Cerebellar nuclear complex (tissue), 1 donor: ENCODE measurements at places on chromosomes 2 and 18.

DNA sequence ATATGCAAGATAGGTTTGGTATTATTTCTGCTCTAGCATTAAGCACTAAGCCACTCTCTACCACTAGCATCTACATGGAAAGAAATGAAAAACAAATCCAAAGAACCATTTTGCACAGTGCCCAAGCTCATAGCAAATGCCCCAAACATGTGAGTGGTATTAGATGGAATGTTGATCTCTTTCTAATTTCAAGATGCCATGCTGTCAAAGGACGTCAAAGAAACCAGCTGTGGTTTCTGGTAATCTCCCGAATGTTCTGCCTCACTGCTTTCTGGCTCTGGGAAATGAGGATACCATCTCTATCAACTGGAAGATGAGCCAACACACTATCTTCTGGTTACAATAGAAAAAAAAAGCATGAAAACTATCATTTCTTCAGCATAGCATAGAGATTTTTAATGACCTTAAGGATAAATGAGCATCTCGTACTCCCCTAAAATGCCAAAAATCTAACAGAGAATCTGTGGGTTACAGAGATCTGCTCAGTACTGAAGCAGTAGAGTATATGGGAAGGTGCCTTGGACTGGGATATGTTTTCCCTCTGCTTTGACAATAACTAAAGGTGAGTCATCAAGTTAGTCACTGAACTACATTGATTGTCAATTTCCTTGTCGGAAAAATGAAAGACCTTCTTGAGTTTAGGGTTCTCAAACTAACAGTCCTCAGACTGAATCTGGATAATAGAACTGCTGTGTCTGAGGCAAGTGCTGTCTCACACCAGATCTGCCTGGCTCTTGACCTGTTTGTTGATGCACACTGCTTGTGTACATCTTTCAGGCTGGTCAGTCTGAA is 244.8 kb upstream of the NCKAP5 start:
- no peak for DNase-seq

DNA sequence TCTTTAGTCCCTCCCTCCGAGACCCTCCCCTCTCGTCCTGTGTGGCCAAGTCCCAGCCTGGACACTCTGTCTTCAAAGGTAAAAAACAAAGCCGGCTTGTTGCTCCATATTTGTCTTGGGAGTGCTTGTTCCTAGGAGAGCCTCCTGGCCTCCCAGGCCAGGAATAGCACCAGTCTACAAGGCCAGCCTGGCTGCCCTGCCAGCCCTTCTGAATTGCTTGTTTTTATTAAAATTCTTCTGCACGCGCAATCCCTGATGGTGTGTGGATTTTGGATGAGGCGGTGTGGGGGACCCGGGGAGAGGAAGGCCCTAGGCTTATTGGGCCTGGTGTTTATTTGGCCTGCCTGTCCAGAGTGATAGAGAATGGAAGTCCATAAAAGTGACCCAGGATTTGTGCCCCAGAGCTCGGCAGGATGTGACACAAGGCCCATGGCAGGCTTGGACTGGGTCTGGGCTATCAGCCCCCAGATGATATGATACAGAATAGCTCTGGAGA is 297.3 kb downstream of the CYP26B1 start:
- DNase-seq = no peak

DNA sequence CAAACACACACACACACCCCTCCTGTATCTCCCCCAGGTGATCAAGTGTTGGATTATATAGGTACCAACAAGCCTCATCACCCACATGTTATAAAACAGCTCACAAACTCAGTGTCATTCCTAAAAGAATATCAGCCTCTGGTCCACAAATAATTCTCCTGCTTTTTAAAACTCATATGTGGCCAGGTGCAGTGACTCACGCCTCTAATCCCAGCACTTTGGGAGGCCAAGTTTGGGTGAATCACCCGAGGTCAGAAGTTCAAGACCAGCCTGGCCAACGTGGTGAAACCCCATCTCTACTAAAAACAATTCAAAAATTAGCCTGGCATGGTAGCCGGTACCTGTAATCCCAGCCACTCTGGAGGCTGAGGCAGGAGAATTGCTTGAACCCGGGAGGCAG is 87.8 kb downstream of the LRATD1 start:
- DNase-seq = no peak

DNA sequence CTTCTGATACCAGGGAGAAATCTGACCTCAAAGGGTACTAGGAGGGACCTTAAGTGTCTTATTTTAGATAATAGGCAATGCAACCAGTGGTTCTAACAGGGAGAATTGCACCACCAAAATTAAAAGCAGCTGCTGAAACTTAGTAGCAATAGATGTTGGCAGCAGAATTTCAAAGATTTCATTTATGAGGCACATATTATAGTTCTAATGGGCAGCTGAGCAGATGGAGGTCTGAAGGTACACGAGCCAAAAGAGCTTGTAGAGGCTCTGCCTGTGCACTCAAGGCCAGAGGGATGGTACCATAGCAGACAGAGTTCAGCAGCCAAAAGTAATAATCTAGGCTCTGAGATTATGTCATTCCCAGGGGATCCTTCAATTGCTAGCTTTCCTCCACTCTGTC is 87.3 kb upstream of the NCKAP5 start:
- no peak for DNase-seq

DNA sequence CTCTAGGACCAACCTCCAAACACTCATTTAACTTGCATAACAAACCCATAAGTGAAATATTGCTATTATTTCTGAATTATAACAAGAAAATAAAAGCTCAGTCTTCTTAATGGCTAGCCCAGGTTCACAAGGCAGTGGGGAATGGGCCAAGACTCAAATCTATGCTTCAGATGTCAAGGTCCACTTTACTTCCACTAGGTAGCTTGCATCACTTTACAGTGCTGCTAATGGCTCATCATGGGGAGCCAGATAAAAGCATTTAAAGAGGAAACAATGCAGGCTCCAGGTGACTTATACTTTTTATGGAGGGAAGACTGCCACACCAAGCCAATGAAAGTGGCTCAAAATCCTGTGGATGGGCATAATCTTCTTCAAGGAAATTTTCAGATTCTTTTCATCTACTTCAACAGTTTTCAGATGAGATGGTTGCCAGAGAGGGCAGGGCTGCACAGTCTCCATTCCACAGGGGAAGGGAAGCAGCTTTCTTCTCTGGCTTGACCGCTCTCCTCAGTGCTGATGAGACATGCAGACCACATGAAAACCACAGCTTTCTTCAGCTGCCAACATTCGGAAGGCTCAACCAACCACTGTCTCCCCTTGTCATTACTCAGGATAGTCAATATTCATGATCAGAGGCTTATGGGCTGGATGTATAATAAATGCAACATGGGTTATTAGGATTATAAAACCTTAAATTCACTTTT is 361.9 kb upstream of the MEX3C start:
- no peak for DNase-seq

- DNase-seq = no peak
These were observed 13.4 kb downstream of the IL1R1 start for GRCh38 chr2:102155703-102156515.

DNA sequence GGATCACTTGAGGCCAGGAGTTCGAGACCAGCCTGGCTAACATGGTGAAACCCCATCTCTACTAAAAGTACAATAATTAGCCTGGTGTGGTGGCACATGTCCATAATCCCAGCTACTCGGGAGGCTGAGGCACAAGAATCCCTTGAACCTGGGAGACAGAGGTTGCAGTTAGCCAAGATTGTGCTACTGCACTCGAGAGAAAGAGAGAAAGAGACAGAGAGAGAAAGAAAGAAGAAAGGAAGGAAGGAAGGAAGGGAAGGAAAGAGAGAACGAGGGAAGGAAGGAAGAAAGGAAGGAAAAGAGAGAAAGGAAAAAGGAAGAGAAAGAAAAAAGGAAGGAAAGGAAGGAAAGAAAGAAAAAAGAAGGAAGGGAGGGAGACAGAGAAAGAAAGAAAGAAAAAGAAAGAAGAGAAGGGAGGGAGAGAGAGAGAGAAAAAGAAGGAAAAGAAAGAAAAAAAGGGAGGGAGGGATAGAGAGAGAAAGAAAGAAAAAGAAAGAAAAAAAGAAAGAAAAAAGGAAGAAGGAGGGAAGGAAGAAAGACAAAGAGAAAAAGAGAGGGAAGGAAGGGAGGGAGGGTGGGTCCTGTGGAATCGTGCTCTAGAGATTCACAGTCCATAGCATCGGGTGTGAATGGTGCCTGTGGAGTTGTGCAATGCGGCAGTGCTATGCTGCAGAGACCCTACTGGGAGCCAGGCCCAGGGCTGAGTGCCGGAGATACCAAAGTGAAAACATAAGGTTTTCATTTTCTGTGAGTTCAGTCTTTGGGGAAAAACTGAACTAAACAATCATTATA is 4.6 kb upstream of the SDC1 start:
- no peak for DNase-seq

GRCh38 chr18:28063926-28064325 is 113.0 kb downstream of the CDH2 start:
- DNase-seq = no peak

DNA sequence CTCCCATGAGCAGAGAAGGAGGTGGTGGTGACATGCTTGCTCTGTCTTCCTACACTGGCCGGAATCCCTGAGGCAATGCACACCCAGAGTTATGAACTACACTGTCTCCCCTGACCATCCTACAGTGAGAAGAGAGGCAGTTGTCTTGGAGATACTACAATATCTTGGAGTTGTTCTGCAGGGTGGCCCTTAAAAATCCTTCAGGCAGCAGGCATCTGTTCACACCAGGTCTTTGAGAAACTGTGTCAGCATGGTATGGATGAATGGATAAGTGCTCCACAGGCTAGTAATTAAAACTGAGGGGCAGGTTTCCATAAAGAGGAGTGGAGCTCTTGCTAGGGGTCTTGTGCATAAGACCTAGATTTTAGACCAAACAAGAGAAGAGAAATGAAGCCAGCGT is 223.7 kb upstream of the COPS8 start:
- DNase-seq = no peak

DNA sequence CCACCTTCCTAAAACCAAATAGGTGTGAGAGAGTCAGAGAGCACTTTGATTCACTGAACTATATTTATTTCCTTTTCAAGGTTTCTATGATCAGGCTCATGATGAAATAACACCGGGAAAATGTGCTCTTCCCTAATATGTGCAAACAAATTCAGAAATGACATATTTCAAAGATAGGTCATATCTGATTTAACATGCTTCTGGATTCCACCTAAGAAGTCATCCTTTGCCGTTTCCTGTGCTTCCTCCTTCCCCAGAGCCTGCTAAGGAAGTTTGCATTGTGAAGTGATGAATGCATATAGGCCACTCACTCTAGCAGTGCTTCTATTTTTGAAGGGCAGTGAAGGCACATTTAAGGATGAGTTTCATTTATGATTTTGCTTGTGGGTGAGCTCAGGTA is 327.6 kb downstream of the TDRD15 start:
- no peak for DNase-seq

DNA sequence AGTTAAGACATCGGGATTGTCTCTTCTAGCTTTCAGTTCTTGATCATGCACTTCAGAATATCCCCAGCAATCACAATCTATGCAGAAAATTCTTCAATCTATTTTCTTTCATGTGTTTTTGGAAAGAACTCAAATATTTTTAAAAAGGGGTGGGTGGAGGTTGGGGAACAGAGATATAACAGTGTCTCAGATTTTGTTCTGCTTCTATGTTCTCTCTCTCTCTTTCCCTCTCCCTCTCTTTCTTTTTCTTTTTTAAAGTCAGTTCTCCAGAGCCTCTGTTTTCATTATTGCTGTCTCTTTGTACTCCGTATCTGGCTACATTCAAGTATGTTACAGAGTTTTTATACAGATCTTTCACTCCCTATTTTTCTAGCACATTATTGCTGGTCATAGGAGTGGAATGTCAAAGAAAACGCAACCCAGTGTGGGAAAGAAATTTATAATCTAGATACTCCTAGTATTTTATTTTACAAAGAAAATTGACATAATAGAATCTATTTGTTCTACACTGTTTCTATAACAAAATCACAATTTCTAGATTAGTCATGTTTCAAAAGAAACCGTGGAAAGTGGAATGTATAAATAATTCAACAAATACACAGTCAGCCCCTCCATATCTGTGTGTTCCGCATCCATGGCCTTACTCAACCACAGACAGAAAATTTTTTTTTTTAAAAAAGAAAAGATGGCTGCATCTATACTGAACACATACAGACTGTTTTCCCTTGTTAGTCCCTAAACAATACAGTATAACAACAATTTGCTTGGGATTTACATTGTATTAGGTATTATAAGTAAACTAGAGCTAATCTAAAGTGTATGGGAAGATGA is 11.2 kb upstream of the NEMP2 start:
- no peak for DNase-seq

- no peak for DNase-seq
These were observed 6.9 kb downstream of the INHA start for GRCh38 chr2:219578811-219579613.

- no peak for DNase-seq
These were observed 34.4 kb upstream of the RTN4 start for GRCh38 chr2:55084641-55085040.

DNA sequence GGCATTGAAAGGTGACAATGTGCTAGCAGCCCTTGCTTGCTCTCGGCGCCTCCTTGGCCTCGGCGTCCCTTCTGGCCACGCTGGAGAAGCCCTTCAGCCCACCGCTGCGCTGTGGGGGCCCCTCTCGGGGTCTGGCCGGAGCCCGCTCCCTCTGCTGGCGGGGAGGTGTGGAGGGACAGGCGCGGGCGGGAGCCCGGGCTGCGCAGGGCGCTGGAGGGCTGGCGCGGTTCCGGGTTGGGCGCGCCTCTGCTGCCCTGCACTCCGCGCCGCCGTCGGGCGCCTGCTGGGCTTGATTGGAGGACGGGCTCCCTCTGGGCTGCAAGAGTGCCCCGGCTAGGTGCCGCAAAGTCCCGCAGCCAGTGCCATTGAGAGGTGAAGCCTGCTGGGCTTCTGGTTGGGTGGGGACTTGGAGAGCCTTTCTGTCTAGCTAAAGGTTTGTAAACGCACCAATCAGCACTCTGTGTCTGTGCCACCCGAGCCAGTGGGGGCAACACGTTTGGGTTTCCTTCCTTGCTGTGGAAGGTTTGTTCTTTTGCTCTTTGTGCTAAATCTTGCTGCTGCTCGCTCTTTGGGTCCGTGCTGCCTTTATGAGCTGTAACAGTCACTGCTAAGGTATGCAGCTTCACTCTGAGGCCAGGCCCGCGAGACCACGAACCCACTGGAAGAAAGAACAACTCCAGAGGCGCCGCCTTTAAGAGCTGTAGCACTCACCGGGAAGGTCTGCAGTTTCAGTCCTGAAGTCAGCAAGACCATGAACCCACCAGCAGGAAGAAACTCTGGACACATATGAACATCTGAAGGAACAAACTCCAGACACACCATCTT is 14.8 kb upstream of the IMP4 start:
- no peak for DNase-seq

DNA sequence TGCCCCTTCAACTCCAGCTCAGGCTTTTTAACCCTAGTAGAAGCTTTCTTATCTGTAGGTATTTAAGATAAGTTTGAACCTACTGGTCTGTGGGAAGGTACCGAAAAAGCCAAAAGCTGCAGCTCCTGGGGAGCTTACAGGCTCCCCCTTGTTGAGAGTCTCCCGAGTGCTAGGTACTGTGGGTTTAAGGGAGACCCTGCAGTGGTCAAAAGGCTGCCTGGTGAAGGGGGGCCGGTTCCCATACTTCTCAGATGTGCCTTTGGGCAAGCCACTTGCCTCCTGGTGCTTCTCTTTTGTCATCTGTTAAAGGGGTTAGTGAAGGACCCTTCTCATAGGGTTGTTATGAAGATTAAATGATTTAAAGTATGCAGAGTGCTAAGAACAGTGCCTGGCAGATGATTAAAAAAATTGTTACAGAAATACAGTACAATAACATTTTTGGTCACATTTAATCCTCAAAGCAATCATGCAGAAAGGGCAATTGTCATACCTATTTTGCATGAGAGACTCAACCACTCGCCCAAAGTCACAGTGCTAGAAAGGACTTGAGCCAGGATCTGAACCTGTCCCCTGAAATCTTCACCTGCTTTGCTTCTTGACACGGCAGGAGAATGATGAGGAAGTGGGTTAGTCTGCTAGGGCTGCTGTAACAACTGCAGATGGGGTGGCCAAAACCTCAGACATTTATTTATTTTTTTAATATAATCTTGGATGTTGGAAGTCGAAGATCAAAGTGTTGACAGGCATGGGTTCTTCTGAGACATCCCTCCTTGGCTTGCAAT is 62.5 kb downstream of the NEDD4L start:
- DNase-seq = no peak
